ENCODE measurements at places on chromosomes 5 and 9. TPM values are rescaled to one million over a fixed set of nuclear protein-coding genes. Genes with fewer than 3 reads are reported as not detected.

Gene TIGD6
- 2.1 TPM for total RNA-seq

Gene GHR
- total RNA-seq, result 13.4 TPM

Gene PCDHGC5
- 3.1 TPM for total RNA-seq

Gene NPR2
- 24.5 TPM for total RNA-seq

Gene ANXA1
- 555 TPM for total RNA-seq

Gene GOLGA2
- total RNA-seq, result 134 TPM

Gene SLC4A9
- 1.6 TPM for total RNA-seq

Gene PDZD2
- total RNA-seq, result 28.6 TPM

Gene TAF1L
- total RNA-seq, result 0.21 TPM

Gene LECT2
- not detected for total RNA-seq

Gene FGF18
- total RNA-seq, result 3.9 TPM

Gene KCNIP1
- 4.2 TPM for total RNA-seq

Gene DEPDC1B
- total RNA-seq, result 10.5 TPM

Gene GRM6
- total RNA-seq, result not detected

Gene SPINK7
- not detected for total RNA-seq

Gene SV2C
- total RNA-seq, result 0.31 TPM

Gene SCGB3A1
- total RNA-seq, result 16.5 TPM

Gene DDX41
- 46.4 TPM for total RNA-seq

Gene NRARP
- total RNA-seq, result 18.8 TPM

Gene STX17
- total RNA-seq, result 42.3 TPM

Gene EIF4EBP3
- not detected for total RNA-seq

Gene RLN1
- not detected for total RNA-seq

Gene PCDHGA9
- 12.2 TPM for total RNA-seq

Gene FAM81B
- not detected for total RNA-seq

Gene LCN15
- not detected for total RNA-seq

Gene OR13C3
- not detected for total RNA-seq

Gene FGD3
- 7.1 TPM for total RNA-seq

Gene ANKRD18A
- 0.51 TPM for total RNA-seq

Gene EQTN
- total RNA-seq, result 0.51 TPM

Gene PWWP2A
- total RNA-seq, result 25.6 TPM

Gene IGFBPL1
- total RNA-seq, result 1.2 TPM

Gene SLC36A3
- not detected for total RNA-seq

Gene VDAC1
- total RNA-seq, result 252 TPM

Gene CBY3
- not detected for total RNA-seq

Gene ZNF608
- 37.8 TPM for total RNA-seq

Gene POU5F2
- total RNA-seq, result 5.7 TPM

Gene FOXD4L4
- total RNA-seq, result not detected

Gene ADAMTSL1
- 22.4 TPM for total RNA-seq

Gene AFAP1L1
- 121 TPM for total RNA-seq

Gene TMEM232
- 3.8 TPM for total RNA-seq

Gene COL15A1
- 455 TPM for total RNA-seq

Gene PLEKHG4B
- 3.3 TPM for total RNA-seq

Measured in tongue (tissue), 3 donors.